GM23248 (cell line): ENCODE measurements at places on chromosomes 6 and 20. TPM values are rescaled to one million over a fixed set of nuclear protein-coding genes. Genes with fewer than 3 reads are reported as not detected.

Gene KCNB1
- polyA plus RNA-seq: 0.13 TPM in 1 of 2 replicates, not detected in the other

Gene GSTA1
- 0.45 and 1.1 TPM in 2 replicates for polyA plus RNA-seq

Gene C6orf62
- 307 and 315 TPM in 2 replicates for polyA plus RNA-seq

Gene SRSF12
- 0.59 and 0.60 TPM in 2 replicates for polyA plus RNA-seq

Gene MCCD1
- polyA plus RNA-seq: not detected in 2 replicates
